ENCODE measurements at places on chromosomes 3 and 15.
A peak's percentile ranks its signal among the peaks of the same experiment; 100 is the strongest.

- no peaks in the 10 kb centered on the region for H3K27me3 ChIP-seq
- no peak for DNase-seq
- H3K4me3 ChIP-seq = no peak overlapping the region
- no peaks in the 10 kb centered on the region for H3K4me1 ChIP-seq
Observed at GRCh38 chr15:48283396-48284145, 47.7 kb upstream of the DUT start.

- no peaks in the 10 kb centered on the region for H3K36me3 ChIP-seq
- peak overlapping the region; percentile 80 for H3K27ac ChIP-seq
- no peaks in the 10 kb centered on the region for H3K27me3 ChIP-seq
- peaks cover 59% of the 10 kb centered on the region for H3K4me1 ChIP-seq
- no peak overlapping the region for H3K4me3 ChIP-seq
Observed at GRCh38 chr3:172204716-172205115, 165.3 kb downstream of the FNDC3B start.

- H3K27me3 ChIP-seq = no peaks in the 10 kb centered on the region
- no peak for DNase-seq
- no peak overlapping the region for H3K27ac ChIP-seq
Observed at GRCh38 chr15:86115145-86115801, 35.6 kb downstream of the AGBL1 start.

- no peaks in the 10 kb centered on the region for H3K27me3 ChIP-seq
- no peak for DNase-seq
- no peaks in the 10 kb centered on the region for H3K36me3 ChIP-seq
- H3K4me3 ChIP-seq = no peak within 1 kb of the TSS
Observed at GRCh38 chr15:74826364-74826819, at the start of gene CPLX3. Gene CPLX3, plus strand, starts transcription at chr15:74826627. Its CDS starts 77 bp downstream, at chr15:74826704.

DNA sequence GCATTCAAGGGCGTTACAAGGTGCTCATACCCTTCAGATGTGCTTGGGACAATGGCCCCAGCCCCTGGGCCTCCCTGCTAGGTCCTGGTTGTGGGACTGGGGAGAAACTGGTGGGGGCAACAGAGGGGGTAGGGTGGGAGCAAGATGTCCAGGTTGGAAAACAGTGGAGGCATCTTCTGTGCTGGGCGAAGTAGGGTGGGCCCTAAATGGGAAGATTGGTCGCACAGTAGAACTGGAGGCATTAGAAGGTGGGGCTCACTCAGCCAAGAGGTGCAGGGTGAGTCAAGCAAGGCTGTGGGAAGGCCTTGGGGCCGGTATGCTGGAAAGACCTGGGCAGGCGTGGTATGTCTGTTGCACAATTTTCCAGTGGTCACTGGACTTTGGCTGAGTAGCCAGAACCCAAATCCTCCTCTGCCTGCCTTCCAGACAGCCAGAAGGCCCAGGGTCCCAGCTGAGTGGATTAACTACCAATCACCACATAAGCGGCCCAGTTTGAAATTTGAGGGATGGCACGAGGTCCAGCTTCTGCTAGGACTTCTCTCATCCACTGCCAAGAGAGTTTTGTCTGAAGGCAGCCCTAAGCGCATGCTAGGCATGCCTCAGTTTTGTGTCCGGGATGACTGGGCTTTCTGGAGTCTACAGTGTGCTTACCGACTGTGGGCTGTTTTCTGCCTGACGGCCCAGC is 74.5 kb downstream of the LSM3 start:
- no peak overlapping the region for H3K4me3 ChIP-seq
- no peaks in the 10 kb centered on the region for H3K36me3 ChIP-seq
- no peak for DNase-seq
- peaks cover 11% of the 10 kb centered on the region for H3K4me1 ChIP-seq

GRCh38 chr15:84778194-84778593 is 29.8 kb downstream of the ZNF592 start:
- H3K27ac ChIP-seq = no peak overlapping the region
- DNase-seq = no peak
- no peaks in the 10 kb centered on the region for H3K4me1 ChIP-seq
- peaks cover 15% of the 10 kb centered on the region for H3K36me3 ChIP-seq
- no peaks in the 10 kb centered on the region for H3K27me3 ChIP-seq

DNA sequence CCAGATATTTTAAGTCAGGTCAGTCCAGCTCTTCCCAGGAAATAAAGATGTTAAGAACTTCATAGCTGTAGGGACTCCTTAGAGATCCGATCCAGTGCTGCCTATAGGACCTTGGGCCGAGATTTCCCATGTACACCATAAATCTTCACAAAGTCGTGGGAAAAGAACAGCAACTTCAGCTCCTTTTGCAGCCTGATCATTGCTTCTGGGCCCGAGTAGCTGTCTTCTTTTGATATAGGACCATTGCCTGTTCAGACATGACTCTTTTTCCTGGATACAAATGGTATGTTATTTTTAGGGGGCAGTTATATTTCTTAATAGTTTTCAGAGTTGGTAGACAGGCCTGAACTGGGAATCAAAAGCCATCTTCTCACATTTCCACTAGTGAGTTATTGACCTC is 20.5 kb downstream of the IL1RAP start:
- DNase-seq = no peak
- peak overlapping the region; percentile 74 for H3K27ac ChIP-seq
- H3K27me3 ChIP-seq = no peaks in the 10 kb centered on the region

GRCh38 chr3:78023257-78023656 is 983.4 kb downstream of the ROBO2 start:
- no peaks in the 10 kb centered on the region for H3K4me1 ChIP-seq
- no peak for DNase-seq
- H3K27me3 ChIP-seq = no peaks in the 10 kb centered on the region

GRCh38 chr3:129197321-129197720 is 13.6 kb upstream of the CNBP start:
- H3K4me3 ChIP-seq = no peak overlapping the region
- H3K27ac ChIP-seq = peak overlapping the region; percentile 78
- H3K4me1 ChIP-seq = peaks cover 27% of the 10 kb centered on the region
- DNase-seq = no peak
- H3K36me3 ChIP-seq = no peaks in the 10 kb centered on the region

DNA sequence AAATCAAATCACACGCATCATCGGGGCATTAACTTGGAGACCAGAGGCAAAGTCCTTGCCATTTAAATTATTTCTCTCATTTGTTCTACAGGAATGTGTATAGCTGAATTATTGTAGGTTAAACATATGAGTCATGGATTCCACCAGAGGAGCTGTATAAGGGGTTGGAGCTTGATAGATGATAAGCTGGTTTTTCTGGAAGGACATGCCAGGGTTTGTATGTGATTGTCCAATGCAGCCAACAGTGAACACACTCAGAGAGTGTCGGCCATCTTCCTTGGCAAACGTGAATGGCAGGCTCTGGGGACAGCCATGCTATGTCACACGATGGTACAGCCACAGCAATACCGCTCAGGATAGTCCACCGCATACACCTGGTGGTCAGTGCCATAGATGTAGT is 25.1 kb downstream of the SSUH2 start:
- H3K36me3 ChIP-seq = no peaks in the 10 kb centered on the region
- DNase-seq = no peak
- H3K27me3 ChIP-seq = no peaks in the 10 kb centered on the region
- H3K4me3 ChIP-seq = no peak overlapping the region

GRCh38 chr15:57640930-57641682 is 49.4 kb downstream of the MYZAP start:
- no peak overlapping the region for H3K4me3 ChIP-seq
- DNase-seq = no peak
- no peaks in the 10 kb centered on the region for H3K36me3 ChIP-seq
- no peaks in the 10 kb centered on the region for H3K27me3 ChIP-seq
- no peaks in the 10 kb centered on the region for H3K4me1 ChIP-seq
- H3K27ac ChIP-seq = no peak overlapping the region

- peaks cover 19% of the 10 kb centered on the region for H3K4me1 ChIP-seq
- no peak for DNase-seq
- H3K27ac ChIP-seq = peak overlapping the region; percentile 80
- H3K4me3 ChIP-seq = no peak overlapping the region
- peaks cover 49% of the 10 kb centered on the region for H3K36me3 ChIP-seq
- H3K27me3 ChIP-seq = no peaks in the 10 kb centered on the region
Observed at GRCh38 chr3:47421741-47422649, 41.2 kb downstream of the PTPN23 start.

GRCh38 chr3:48057521-48057920 is 41.3 kb upstream of the MAP4 start:
- H3K27ac ChIP-seq = no peak overlapping the region
- H3K4me3 ChIP-seq = no peak overlapping the region
- H3K27me3 ChIP-seq = no peaks in the 10 kb centered on the region
- no peaks in the 10 kb centered on the region for H3K4me1 ChIP-seq

DNA sequence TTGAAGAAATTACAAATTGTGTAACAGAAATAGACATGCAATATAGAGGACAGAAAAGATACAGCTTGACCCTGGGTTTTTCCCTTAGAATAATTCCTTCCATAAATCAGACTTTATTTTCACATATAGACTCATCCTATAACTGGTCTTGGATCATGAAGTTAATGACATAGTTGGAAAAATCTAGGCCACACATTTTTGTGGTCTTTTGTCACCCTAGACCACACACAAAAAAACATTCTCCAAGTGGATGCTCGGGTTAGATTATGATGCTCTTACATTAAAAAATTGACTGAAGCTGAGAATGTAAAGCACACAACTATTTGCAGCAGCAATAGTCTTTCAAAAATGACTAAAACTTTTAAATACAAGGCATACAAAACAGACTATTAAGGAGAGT is 7.5 kb upstream of the PLA2G4D start:
- no peaks in the 10 kb centered on the region for H3K36me3 ChIP-seq
- no peak overlapping the region for H3K4me3 ChIP-seq
- no peaks in the 10 kb centered on the region for H3K27me3 ChIP-seq
- H3K27ac ChIP-seq = no peak overlapping the region
- H3K4me1 ChIP-seq = peaks cover 18% of the 10 kb centered on the region

DNA sequence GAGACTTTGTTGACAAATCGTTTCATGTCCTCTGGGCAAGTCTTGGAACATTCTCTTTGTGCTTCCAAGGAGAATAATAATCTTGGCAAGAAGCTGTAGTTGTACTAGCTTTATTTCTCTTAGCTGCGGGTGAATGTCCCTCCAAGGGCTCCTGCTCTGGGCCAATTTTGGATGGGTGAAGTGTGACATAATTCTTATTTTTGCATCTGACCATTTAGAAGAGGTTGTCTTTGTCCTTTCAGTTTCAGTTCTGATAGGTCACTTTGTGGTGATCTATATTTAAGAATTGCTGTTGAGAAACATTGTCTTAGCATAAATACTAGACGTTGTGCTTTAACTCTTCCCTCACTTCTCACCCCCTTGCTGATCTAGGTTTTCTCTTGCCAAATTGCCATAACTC is 164.8 kb upstream of the RORA start:
- H3K36me3 ChIP-seq = no peaks in the 10 kb centered on the region
- H3K27ac ChIP-seq = no peak overlapping the region
- DNase-seq = no peak
- H3K27me3 ChIP-seq = no peaks in the 10 kb centered on the region
- no peaks in the 10 kb centered on the region for H3K4me1 ChIP-seq

GRCh38 chr15:48632651-48633050 is 12.9 kb downstream of the FBN1 start:
- H3K4me3 ChIP-seq = no peak overlapping the region
- no peaks in the 10 kb centered on the region for H3K4me1 ChIP-seq
- H3K27ac ChIP-seq = no peak overlapping the region
- no peak for DNase-seq

DNA sequence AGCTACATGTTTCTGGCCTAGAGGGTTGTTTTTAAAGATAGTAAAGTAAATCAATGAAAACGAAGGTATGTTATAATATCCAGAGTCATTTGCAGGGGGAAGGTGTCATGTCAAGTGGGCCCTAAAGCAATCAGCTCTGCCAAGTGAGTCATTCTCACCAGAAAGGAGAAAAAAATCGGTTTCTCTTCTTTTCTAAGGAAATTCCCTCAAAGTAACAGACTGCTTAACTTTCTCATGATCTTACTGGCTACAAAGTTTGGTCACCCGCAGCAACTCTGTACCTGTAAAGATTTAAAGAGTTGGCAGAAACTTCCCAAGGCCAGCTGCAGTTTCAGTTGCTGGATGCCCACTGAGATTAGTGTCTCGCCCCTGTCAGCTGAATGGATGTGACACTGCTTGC is 5.5 kb upstream of the FSIP1 start:
- no peak overlapping the region for H3K27ac ChIP-seq
- no peak for DNase-seq
- H3K27me3 ChIP-seq = no peaks in the 10 kb centered on the region
- H3K4me1 ChIP-seq = peaks cover 9% of the 10 kb centered on the region
- no peaks in the 10 kb centered on the region for H3K36me3 ChIP-seq
- H3K4me3 ChIP-seq = no peak overlapping the region
